ENCODE measurements at places on chromosomes 6 and 20. TPM values are rescaled to one million over a fixed set of nuclear protein-coding genes. Genes with fewer than 3 reads are reported as not detected.

The PRSS35 gene
- total RNA-seq = 4.8 TPM

The PLCB4 gene
- total RNA-seq = 12.6 TPM

The PAX1 gene
- total RNA-seq = under 0.01 TPM

The VGLL2 gene
- not detected for total RNA-seq

The DEFB113 gene
- total RNA-seq = not detected

The CFAP206 gene
- 3.0 TPM for total RNA-seq

The BICRAL gene
- total RNA-seq = 28.2 TPM

The DYNLT1 gene
- 75.6 TPM for total RNA-seq

The SRSF3 gene
- 202 TPM for total RNA-seq

DNA sequence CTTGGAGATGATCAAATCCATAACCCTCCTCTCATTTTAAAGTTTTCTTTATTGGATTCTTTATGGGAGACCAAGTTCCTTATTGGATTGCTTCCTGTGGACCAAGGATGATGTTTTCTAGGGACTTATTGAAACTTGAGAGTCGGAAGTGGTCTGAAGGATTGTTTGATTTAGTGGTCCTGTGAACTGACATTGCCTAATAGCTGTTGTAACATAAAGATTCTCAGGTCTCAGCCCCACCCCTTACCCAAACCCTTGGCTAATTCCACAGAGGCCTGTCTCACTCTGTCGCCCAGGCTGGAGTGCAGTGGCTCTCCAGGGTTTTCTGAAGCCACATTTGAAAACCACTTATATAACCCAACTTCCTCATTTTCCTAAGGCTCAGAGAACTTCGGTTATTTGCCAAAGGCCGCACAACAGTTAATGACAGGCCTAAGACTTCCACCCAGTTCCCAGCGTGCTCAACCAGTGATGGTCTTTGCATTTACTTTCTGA is 77.0 kb downstream of the ATXN1 start:
- DNase-seq = no peak

GRCh38 chr6:106961801-106962200 is 12.7 kb downstream of the CD24 start:
- no peak for DNase-seq

- DNase-seq = no peak
Measured at GRCh38 chr6:144718431-144718830, 433.3 kb downstream of the UTRN start.

- DNase-seq = no peak
Measured at GRCh38 chr6:108941859-108942258, 93.6 kb downstream of the ARMC2 start.

DNA sequence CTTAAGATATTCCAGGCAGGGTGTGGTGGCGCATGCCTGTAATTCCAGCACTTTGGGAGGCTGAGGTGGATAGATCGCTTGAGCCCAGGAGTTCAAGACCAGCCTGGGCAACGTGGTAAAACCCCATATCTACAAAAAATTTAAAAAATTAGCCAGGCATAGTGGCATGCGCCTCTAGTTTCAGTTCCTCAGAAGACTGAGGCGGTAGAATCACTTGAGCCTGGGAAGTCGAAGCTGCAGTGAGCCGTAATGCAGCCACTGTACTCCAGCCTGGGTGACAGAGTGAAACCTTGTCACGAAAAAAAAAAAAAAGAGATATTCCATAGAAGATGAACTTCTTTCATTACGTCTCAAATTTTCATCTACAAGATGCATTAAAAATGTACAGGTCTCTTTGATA is 46.7 kb upstream of the ISM1 start:
- no peak for DNase-seq

DNA sequence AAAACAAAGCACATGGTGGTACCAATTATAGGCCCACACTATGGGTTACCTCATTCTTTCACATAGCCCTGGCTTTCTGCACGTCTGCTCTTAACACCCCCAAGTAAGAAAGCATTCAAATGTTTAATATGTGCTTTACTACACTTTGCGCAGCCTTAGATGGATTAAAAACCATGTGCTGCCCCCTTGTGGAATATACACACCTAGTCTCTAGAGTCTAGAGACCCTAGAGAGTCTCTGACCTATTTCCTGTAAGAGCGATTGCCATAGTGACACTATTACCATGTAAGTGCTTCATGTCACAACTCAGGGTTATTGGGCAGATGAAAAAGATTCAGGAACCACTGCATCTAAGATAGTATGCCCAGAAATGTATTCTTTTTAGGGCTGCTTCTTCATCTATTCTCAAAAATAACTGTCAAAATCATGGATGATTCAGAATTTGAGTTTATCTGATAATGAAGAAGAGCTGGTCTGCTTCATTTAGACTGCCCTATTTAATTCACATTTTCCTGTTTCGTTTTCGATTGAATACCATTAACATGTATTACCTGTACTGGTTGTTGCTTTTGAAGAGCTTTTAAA is 186.3 kb downstream of the ADGB start:
- no peak for DNase-seq

- no peak for DNase-seq
Measured at GRCh38 chr6:157137501-157137900, 185.8 kb downstream of the TMEM242 start.

DNA sequence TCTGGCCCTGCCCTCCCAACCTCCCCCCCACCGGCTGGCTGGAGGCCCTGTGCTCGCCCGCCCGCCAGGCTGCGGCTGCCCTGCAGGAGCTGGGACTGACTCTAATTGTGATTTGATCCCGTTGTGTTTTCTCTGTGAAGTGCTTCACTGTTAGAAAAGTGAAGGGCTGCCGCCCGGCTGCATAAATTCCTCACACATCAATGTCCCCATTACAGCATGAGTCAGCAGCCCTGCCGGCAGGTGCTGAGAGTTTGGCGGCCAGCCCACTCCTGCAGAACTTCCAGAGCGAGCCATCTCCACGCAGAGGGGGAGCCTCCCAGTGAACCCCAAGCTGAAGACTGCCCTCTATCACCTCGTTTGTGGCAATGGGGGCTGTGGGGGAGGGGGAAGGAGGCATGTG is 137.9 kb downstream of the DLL1 start:
- DNase-seq = no peak

DNA sequence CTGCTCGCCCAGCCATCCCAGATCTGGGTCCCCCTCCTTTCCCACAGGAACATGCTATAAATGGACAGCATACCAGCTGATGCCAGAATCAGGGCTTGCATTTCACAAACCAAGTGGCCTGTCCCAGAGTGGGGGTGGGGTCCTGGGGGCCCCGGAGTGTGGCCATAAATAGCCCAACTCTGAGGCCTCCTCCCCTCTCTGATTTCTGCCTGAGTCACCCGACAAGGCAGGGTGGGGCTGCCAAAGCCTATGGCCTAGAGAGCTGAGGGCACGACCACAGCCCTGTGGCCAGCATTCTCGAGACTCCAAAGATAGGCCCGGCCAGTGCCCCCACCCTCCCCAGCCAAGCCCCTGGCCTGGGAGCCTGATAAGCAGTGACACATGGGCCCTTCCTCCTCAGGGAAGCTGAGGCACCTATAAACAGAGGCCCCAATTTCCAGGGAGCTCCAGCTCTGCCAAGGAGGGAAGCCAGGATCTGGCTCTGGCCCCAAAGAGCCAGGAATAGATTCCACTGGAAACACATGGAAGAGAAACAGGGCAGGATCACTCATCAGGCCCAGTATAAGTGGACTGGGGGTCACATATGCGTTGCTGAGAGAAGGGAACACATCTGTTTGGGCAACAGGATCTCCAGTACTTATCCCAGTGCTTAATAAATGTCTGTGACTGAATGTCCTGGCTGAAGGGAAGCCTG is 20.3 kb downstream of the SNTA1 start:
- DNase-seq = peak; percentile 60

DNA sequence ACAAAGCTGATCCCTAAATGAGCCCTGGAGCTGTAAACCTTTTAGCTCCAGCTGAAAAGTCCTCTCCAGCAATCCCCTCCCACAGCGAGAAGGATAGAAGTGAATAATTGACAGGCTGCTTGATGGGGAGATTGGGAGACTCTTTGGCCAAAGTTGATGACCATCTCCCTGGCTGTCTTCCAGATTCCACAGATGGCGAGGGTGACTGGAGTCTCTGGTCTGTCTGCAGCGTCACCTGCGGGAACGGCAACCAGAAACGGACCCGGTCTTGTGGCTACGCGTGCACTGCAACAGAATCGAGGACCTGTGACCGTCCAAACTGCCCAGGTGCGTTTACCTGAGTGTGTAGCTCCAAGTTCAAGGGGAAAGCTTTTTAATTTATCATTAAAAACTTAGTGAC is 67.3 kb downstream of the ISM1 start:
- no peak for DNase-seq

- no peak for DNase-seq
Measured at GRCh38 chr6:125533710-125534397, 215.6 kb upstream of the HEY2 start.

DNA sequence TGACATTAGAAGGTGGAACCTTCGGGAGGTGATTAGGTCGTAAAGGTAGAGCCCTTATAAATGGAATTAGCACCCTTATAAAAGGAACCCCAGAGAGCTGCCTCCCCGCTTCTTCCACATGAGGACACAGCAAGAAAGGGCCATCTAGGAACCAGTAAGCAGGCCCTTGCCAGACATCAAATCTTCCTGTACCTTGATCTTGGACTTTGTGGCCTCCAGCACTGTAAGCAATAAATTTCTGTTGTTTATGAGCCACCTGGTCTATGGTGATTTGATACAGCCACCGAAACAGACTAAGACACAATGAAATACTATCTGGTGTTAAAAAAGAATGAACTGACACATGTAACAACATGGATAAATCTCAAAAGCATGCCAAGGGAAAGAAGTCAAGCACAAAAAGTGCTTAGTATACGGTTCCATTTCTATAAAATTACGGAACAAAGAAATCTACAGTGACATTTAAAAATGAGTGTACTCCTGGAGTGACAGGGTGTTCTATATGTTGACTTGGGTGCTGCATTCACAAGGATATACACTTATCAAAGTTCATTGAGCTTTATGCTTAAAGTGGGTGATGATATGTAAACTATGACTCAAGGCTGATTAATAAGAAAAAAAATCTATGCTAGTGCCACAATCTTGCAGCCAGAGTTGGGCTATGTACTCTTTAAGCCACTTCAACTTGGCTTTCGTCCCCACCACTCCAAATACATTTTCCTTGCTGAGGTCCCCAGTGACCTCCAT is 18.4 kb downstream of the SERPINB1 start:
- DNase-seq = no peak

DNA sequence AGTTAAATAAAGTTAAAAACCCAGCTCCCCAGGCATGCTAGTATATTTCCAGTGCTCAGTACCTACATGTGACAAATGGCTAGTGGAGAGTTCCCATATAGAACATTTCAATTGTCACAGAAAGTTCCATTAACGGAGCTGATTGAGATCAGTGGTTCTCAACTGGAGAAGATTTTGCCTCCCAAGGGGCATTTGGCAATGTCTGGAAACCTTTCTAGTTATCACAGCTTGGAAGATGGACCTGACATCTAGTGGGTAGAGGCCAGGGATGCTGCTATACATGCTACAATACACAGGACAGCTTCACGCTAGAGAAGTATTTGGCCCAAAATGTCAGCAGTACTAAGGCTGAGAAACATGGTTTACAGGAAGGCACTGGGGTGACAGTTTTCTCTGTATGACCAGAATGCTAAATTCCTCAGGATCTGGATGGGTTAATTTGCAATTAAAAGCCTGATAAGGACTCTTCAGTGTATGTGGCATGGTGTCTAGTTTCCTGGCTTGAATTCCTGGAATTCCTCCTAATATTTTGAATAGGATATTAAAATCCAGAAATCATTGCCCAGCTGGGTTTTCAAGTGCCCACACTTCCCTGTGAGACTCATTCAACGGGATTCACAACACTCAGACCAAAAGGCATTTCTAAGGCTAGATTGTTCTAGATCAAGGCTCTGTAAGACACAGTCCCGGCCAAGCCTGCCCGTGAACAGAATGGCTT is 84.7 kb upstream of the SALL4 start:
- DNase-seq = no peak

DNA sequence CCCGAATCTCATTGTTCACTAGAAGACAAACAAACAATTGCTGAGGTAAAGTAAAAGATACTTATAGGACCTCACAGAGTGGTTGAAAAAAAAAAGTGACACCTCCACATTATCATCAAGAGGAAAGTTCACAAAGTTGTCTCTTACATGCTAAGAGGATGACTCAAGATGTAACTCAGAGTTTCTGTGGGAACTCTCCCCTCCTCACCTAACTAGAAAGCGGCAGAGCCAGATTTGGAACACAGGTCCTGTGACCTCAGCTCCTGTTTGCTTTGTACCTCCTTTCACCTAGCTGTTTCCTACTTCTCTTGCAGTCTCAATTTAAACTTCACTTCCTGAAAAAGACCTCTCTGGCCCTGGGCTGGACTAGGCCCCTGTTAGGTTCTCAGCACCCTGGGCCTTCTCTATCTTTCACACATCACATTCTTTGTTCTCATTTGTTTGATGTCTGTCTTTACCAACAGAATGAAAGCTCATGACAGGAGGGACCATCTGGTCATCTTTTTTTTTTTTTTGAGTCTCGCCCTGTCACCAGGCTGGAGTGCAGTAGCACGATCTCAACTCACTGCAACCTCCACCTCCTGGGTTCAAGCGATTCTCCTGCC is 60.8 kb downstream of the CD24 start:
- DNase-seq = no peak

DNA sequence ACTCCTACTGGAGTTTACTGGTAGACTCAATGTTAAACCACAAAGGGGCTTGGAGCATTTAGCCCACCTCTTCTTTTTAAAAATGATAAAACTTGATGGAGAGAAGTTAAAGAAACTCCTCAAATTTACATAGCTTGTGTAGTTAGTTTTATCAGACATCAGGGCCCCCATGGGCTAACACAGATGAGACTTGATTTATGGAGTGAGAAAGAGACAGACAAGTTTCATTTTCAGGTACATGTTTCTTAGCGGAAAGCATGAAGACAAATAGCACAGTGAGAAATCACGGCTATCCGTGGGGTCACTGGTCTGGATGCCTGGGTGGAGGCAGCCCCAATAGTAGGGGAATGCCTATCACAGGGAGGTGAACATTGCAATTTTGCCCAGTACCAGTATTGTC is 173.6 kb downstream of the TFAP2B start:
- no peak for DNase-seq

DNA sequence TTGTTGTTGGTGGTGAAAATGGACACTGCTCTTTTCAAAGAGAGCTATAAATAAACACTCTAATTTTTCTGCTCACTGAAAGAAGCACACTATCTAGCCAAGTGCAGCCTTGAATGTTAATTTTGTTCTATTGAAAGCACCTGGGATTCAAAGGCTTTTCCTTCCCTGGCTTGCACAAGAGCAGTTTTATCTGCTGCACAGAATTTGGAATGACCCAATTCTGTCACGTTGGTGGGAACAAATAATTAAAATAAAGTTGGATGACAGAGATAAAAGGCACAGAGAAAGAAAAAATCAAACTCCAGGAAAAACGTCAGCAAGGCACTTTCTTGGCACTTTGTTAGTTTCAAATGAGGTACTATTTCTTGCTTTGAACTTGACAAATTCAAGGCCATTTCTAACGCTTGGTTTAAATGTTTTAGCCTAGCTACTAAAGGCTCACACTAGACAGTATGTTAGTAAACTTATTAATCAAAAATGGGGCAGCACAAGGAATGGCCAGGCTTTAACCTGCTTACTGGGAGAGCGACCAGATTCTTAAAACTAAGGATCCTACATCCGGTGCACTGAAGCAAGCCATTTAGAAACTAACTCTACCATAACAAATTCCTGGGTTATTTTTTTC is 145.5 kb upstream of the ARG1 start:
- DNase-seq = no peak

GRCh38 chr20:36549628-36549941 is 8.3 kb downstream of the MYL9 start:
- DNase-seq = no peak

- no peak for DNase-seq
Measured at GRCh38 chr6:167122041-167122826, 662 bp upstream of the CCR6 start.

- DNase-seq = no peak
Measured at GRCh38 chr6:89745096-89745495, 74.5 kb downstream of the MDN1 start.

GRCh38 chr6:101760843-101761621 is 367.5 kb downstream of the GRIK2 start:
- DNase-seq = no peak
